Activated B cell treated with CpG ODN at 0.5 μM for 24 hours (primary cell): ENCODE measurements at places on chromosomes 11 and 22. TPM values are rescaled to one million over a fixed set of nuclear protein-coding genes. Genes with fewer than 3 reads are reported as not detected.
A peak's percentile ranks its signal among the peaks of the same experiment; 100 is the strongest.

The SCUBE2 gene
- not detected in 2 replicates for total RNA-seq

GRCh38 chr11:76236092-76236999 is 30.0 kb upstream of the WNT11 start:
- no peak for DNase-seq

DNA sequence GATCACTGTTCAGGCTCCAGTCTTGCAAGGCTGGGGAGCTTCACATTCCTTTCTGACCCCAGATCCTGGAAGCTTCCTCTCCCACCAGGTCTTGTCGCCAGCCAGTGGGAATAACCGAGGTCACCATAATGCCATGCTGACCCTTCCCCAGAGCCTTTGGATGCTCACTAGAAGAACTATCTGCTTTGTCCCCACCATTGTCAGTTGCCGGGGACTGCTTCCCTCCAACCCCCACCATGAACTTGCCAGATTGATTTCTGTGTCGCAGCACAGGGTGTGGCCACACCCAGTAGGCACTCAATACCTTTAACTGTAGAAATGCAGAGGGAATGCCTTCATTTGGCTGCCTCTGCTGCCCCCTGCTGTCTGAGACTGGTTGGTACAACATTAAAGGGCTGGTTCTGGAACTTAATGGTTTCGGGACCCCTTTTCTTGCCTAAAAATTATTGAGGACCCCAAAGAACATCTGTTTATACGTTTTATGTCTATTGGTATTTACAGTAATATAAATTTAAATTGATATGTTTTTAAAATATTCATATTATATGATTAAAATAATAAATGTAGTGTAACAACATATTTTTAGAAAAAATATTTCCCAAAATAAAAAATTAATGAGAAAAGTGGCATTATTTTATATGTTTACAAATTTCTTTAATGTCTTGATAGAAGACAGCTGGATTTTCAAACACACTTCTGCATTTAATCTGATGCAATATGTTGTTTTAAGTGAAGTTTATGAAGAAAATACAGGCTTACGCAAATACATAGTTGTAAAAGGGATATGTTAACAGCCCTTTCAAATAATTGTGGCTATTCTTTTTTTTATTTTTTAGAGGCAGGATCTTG is 6.7 kb upstream of the GDPD5 start:
- DNase-seq = peak; percentile 60

The FUT4 gene
- total RNA-seq = 3.4 and 4.1 TPM in 2 replicates

The BTG4 gene
- total RNA-seq = not detected in 2 replicates

The MMP8 gene
- total RNA-seq = not detected in 2 replicates

The VWCE gene
- total RNA-seq = 0.76 and 1.3 TPM in 2 replicates

- no peak for DNase-seq
These were observed 25.8 kb downstream of the ADAMTS8 start for GRCh38 chr11:130402570-130402969.

DNA sequence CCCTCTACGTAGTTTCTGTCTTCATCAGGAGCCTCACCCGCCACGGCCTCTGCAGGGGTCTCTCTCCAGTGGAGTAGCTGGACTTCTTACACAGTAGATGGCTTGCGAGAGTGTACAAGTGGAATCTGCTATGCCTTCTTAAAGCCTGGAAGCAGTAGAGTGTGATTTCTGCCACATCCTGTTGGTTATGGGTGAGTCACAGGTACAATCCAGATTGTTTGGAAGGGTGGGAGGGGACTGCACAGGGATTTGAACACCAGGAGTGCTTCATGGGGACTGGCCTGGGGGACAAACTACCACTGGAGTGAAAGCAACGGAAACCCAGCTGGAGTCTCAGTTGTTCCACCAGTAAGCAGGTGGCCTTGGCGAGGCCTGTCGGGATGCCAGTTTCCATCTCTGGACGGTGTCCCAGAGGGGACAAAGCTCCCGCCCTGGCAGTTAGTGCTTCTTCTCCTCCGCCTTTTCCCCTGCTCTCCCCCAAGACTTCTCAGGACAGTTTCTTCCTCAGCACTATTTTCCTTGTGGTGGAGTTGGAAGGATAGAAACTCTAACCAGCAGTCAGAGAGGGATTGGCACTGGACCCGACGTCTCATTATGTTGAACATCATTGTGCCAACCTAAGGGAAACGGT is 85.0 kb upstream of the RCN1 start:
- DNase-seq = no peak

DNA sequence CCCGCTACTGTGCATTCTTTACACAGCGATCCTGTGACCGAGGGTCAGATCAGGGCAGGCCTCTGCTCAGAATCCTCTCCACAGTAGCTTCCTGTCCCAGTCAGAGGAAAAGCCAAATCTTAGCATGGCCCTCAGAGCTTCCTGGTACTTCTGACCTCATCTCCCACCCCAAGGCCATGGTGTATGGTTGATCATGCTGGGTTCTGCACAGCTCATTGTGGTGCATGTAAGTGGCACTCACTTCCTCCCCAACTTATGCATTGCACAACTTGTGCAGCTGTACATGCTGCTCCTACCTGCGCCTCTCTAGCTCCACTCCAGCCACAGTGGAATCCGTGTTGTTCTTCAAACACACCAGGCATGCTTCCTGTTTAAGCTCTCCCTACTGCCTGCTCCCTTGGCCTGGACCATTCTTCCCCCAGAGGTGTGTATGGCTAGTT is 20.3 kb downstream of the BMAL1 start:
- no peak for DNase-seq

The EHF gene
- total RNA-seq = 1.1 and 1.4 TPM in 2 replicates

GRCh38 chr22:47629791-47630655 is 867.6 kb downstream of the TBC1D22A start:
- DNase-seq = no peak

DNA sequence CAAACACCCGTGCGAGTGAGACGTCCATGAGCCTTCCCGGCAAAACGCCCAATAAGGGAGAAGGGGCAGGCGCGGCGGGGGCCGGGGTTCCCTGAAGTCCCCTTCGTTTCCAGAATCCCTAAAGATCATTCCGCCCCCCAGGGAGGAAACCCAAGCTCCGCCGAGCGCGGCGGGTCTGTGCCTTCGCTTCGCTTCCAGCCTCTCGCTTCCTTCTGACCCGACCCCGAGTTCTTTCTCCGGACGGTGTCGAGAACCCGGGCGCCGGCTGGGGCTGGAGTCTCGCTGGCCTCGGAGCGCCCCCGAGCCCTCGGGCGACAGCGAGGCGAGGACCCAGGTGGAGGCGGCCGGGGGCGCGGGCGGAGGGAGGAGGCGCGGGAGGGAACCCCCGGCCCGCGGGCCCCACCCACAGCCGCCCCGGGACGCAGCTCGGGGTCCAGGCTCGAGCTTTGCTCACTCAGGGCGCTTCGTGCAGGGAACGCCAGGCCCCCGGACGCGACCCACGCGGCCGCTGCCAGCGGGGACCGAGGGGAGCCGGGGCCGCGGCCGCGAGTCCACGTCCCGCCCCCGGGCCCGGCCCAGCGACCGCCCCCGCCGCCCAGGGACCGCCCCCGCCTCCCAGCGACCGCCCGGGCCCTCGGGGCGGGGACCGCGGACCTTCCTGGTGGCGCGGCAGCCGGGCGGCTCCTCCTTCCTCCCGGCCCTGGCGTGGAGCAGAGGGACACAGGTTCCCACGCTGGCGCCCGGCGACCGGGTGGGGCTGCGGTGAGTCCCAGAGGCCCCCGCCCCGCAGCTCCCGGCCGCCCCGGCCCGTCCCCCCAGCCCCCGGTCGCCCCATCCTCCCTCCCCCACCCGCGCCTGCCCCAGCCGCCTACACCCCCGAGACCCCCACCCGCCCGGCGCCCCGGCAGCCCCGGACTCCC is at the start of gene PGGHG:
Gene PGGHG, plus strand, starts transcription at position 649 of the 920 bp plus-strand sequence. CDS start 691 bp downstream, outside the sequence.
- DNase-seq = peak; percentile 78

The SMC1B gene
- 0.13 TPM in 1 of 2 replicates, not detected in the other for total RNA-seq

DNA sequence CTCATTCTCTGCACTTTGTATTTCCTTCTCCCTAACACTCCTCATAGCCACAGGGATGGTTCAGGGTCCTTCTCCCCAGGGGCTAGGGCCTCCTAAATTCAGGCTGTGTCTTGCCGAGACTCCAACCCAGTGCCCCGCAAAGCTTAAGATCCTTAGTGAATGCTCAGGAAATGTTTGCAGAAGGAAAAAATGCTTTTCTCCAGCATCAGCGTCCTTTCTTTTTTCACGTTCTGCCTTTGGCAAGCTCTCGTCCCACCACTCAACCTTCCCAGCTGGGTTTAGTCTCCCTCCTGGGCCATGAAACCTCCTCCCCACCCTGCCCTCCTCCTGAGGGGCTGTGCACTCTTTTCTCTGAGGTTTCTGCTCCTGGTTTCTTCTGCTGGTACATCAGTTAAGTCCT is 503.8 kb upstream of the B3GAT1 start:
- DNase-seq = no peak

DNA sequence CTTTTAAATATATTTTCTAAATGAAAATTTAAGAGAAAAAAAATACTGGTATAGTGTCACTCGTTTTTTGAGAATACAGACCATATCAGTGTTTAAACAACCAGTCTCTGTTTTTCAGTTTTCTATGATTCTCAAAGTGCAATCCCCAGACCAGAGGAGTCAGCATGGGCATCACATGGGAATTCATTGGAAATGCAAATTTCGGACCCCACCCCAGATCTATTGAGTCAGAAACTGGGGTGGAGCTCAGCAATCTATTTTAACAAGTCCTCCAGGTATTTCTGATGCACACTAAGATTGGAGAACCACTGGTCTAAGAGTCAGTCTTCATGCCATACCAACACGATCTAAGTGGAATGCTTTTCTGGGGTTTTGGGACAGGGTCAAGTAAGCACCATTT is 66.1 kb downstream of the FAR1 start:
- DNase-seq = no peak

GRCh38 chr22:39932918-39933649 is 27.1 kb upstream of the TMA7B start:
- DNase-seq = no peak

The NRIP3 gene
- total RNA-seq = 0.32 TPM in 1 of 2 replicates, not detected in the other
